ENCODE measurements at places on chromosomes 5 and 9. TPM values are rescaled to one million over a fixed set of nuclear protein-coding genes. Genes with fewer than 3 reads are reported as not detected.

GRCh38 chr9:89850631-89851325 is 246.0 kb downstream of the GADD45G start:
- DNase-seq = no peak

GRCh38 chr5:98779264-98779877 is 5.9 kb downstream of the RGMB start:
- no peak for DNase-seq

- DNase-seq = no peak
These were observed 201.6 kb downstream of the DCP2 start for GRCh38 chr5:113178073-113178779.

The GRIN3A gene
- 1.1 TPM for polyA plus RNA-seq

The GNA14 gene
- 13.7 TPM for polyA plus RNA-seq

All from renal pelvis (tissue), 12 donors.